Daoy (cell line): ENCODE measurements at places on chromosomes 2 and 18. TPM values are rescaled to one million over a fixed set of nuclear protein-coding genes. Genes with fewer than 3 reads are reported as not detected.
A peak's percentile ranks its signal among the peaks of the same experiment; 100 is the strongest.

The MAL gene
- total RNA-seq = 0.29 and 5.7 TPM in 2 replicates

The FOXD4L1 gene
- 0.11 TPM in 1 of 2 replicates, not detected in the other for total RNA-seq

- DNase-seq = peak; percentile 25
Measured at GRCh38 chr2:56132138-56132537, 51.7 kb upstream of the CCDC85A start.

DNA sequence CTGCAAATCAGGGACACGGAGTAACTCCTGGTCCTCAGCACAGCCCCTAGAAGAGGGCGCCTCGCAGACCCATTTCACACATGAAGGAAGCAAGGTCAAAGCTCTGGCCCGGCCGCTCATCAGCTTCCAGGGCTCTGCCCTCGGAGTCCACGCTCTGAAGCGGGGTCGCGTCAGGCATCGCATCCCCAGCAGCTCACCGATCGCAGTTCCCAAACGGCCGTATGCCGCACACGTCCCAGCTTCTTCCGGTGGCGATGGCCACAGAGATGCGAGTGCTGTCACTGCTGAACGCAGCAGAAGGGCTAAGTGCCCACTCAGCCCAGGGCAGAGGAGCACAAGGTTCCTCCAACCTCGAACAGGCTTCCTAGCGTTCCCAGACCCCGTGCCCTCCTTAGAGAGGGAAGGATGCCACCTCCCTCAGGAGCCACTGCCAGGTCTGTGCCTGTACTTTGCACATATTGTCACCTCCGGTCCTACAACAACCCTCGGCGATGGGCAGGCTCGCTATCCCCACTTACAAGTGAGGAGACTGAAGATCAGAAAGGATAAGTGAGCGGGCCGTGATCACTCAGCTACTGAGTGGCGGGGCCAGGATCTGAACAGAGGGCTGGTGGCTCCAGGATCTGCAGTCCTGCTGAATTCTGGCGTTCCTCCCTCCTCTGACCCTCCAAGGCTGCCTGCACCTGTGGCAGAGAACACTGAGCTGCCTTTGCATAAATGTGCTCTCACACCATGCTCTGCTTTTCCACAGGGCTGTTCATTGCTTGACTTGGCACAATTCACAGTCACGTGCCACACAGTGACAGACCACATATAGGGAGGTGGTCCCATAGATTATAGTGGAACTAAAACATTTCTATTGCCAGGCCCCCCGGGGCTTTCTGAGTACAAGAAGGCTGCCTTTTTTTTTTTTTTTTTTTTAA is 71.4 kb downstream of the COPS8 start:
- peak; percentile 78 for DNase-seq

The MYO5B gene
- total RNA-seq = 2.8 and 3.1 TPM in 2 replicates

The CROCC2 gene
- not detected in 2 replicates for total RNA-seq

GRCh38 chr2:119476301-119477112 is 44.9 kb downstream of the TMEM37 start:
- peak; percentile 77 for DNase-seq

DNA sequence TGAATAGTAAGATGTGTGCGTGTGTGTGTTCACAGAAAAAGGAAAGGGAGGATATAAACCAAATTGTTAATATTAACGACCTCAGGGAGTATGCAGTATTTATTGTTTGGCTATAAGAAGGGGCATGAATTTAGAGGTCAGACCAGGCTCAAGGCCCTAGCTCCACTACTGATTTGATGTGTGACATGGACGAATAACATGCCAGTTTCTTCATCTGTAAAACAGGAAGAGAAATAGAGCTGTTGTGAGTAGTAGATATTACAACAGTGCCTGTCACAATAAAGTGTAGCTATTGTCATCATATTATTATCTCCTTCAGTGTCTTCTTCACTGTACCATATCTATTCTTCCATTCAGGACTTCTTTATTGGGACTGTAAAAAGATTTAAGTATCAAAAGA is 4.1 kb upstream of the MAT2A start:
- DNase-seq = no peak

DNA sequence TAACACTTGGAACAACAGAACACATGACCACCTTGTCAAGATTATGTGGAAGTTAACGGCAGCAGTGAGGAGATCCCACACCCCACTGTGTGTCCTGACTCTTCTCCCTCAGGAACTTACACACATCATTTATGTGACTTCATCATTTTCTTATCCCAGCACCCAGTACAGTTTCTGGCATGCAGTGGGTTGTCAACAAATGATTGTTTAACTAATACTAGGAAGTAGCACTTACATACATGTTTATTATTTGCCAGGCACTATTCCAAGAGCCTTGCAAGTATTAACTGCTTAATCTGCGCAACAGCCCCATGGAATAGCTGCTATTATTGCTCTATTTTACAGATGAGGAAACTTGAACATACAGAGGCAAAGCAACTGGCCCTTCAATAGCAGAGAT is 391.5 kb downstream of the TXNL1 start:
- no peak for DNase-seq

The UGT1A4 gene
- 0.63 TPM in 1 of 2 replicates, not detected in the other for total RNA-seq

DNA sequence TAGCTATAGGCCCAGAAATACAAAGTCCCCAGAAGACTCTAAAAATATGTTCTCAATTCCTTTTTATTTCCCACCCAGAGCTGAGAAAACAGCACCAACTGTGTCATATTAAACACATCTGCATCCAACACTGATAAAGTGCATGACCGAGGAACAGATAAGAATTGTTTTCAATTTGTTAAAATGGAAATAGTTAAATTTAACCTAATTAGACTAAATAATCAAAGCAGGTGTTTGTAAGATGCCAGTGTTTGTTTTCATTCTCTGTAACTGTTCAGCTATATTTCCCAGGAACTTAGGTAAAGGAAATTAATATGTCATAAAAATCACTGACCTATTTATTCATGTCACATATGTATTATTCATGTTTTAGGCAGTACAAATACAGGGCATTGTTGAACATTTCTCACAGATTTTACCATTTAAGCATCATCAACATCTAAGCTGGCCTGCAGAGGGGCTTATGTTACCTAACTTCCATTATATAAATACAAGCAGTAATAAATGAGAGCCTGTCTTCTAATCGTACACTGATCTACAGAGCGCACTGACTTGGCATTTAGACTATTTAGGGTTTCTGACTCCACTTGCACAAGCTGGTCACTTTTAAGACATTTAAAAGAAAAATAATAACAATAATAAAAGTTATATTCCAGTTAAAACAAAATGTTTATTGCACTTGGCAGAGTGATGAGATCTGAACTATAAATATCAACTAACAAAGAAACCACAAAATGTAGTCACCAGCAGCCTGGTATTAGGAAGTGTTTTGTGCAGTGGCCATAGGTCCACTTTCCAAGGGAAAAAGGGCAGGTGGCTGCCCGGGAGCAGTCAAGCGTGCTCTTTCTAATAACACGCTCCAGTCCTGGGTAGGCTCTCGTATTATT is 86.6 kb upstream of the ZFP36L2 start:
- peak; percentile 32 for DNase-seq

The C1QL2 gene
- not detected in 2 replicates for total RNA-seq

The MC2R gene
- total RNA-seq = not detected in 2 replicates

DNA sequence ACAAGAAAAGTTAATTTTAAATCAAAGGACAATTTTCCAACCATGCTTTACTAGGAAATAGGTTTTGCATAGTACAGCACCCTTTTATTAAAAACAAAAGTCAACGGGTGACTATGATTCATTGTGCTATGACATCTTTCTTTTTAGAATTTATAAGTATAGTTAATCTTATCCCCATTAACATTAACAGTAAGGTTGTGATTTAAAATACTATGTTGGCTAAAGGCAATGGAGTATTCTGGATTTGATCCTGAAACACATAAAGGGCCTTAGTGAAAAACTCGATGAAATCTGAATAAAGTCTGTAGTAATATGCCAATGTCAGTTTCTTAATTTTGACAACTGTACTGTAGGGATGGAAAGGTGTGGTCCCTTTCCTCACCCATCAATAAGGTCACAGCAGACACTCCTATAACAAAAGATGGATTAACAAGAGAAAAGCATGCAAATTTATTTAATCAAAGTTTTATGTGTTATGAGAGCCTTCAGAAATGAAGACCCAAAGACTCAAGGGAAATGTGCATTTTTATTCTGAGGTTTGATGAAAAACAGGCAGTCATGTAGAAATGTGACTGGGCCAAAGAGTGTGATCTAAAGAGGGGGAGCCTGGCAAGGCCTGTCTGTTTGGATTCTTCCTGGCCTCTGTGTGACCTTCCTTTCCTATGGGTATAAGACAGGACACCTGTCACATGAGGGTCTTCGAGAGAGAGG is 731.4 kb downstream of the TSN start:
- DNase-seq = no peak

The OTX1 gene
- total RNA-seq = 0.17 TPM in 1 of 2 replicates, not detected in the other

The RBM44 gene
- 0.06 and 0.30 TPM in 2 replicates for total RNA-seq

DNA sequence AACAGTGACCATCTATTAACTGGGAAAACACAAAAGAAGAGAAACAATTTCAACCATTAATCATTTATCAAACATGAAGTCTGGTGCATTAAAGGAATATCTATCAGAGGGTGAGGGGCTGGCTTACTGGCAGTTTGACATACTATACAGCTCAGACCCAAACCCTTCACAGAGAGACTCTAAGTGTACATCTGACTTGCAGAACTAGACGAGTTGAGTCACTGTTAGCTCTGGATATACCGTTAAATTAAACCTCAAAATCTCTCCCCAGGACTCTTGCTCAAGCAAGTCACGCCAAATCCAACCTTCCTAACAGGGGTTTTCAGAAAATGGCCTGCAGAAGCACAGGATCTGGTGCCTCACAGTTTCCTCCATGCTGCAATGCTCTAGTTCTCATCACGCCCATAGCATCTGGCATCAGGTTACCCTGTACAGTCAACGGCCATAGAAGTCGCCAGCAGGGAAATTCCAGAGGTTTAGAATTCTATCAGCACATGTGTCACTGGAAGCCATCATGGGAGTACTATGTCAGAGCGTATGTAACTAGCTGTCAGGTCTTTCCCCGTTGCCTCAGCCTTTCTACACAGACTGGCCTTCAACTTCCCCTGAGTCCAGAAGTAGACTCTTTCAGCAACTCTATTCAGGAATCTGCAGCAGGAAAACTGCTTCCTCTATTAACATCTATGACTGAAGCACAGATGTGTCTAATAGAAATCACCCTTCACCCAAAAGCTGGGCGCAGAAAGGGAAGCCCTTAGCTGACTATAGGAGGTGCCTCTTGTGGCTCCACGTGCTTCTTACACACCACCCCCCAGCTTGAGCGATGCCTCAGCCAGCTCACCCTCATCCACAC is 9.3 kb downstream of the TGOLN2 start:
- DNase-seq = peak; percentile 84

- DNase-seq = no peak
Measured at GRCh38 chr18:43267818-43268217, 9.5 kb downstream of the SYT4 start.

- DNase-seq = no peak
Measured at GRCh38 chr2:154343282-154343681, 355.2 kb upstream of the KCNJ3 start.

- DNase-seq = no peak
Measured at GRCh38 chr2:47129191-47129706, 25.9 kb downstream of the STPG4 start.

- DNase-seq = peak; percentile 5
Measured at GRCh38 chr18:8229787-8230186, 379.4 kb upstream of the RAB12 start.

The TUBA4A gene
- total RNA-seq = 65.0 and 79.9 TPM in 2 replicates

The ARHGEF33 gene
- total RNA-seq = 0.03 TPM in 1 of 2 replicates, not detected in the other

DNA sequence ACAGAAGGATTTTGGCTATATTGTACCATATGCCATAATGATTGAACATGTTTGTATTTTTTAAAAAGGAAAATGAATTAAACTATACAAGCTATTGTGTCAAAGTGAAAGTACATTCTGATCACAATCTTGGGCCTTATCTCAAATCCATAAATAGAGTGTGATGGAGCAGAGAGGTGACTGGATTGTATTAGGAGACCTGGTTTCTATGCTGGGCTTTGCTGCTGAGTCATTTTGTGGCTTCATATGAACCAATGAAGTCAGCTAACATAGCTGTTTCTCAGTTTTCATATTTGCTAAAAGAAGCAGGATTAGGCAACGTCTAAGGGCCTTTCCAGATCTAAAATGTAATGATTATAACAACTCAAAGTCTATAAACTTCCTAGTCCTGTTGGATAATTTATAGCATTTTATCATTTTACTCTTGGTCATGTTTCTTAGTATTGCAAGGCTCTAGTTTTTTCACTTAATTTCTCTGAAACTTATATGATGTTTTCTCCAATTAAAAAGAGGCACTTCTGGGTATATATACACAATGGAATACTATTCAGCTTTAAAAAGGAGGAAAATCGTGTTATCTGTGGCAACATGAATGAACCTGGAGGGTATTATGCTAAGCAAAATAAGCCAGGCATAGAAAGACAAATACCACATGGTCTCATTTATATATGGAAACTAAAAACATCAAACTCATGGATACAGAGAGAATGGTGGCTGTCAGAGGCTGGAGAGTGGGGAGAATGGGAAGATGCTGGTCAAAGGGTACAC is 112.3 kb downstream of the MEP1B start:
- DNase-seq = peak; percentile 73

DNA sequence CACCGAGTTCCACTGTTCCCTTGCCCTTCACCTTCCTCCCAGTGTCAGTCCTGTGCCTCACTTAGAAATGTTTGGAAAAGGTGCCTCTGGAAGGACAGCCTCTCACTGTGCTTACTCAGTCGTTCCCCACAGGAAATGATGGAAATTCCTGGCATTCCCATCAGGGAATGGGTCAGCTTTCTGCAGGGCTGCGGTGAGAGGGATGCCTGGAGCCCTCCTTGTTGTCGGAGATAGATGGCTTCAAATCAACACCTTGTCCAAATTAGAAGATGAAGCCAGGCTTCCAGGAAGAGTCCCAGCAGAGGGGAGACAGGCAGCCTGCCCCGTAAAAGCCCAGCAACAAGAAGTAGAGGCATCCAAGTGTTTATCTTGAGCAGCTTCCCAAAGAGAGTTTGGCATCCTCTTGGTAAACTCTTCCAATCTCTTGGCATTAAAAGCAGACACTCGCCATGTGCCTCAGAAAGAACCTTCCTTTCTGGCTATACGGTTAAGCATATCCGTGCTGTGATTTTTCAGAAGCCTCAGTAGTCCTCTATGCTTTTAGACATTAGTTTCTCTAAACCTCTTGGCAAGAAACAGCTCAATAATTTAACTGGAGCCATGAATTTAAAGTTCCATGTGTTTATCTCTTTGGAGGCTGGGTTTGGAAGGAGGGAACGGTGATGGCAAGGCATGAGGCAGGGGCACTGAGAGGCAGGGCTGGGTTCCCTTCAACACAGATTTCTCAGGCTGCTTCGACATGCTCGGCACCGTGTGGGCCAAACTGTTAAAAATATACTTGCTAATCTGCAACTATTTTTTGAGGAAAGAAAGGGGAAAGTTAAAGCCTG is 25.1 kb downstream of the COLEC12 start:
- DNase-seq = peak; percentile 72

DNA sequence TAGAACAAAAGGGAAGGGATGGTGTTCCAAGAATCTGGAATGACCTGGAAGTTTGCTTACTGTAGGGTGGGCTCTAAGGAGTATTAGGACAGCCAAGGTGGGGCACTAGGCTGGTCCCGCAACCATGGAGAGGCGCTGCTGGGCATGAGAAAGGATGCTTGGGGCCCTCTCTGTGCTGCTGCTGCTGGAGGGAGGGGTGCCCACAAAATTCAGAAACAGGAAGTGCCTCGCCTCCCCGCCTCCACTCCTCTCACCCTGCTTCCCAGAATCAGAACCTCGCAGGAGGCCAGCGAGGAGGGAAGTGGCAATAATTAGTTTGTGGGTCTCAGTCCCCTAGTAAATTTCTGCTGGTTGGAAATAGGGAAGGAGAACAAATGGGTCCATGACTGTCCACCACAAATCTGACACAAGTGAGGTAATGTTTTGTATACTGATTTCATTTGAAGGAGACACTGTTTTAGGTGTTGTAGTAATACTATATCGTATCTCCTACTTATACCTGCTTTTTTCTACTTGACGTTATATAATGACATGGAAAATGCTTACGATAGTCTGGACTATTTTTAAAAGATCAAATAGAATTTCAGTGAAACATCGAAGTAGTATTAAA is 7.9 kb upstream of the PDCL3 start:
- DNase-seq = no peak
